ENCODE measurements at places on chromosomes 5 and 9. TPM values are rescaled to one million over a fixed set of nuclear protein-coding genes. Genes with fewer than 3 reads are reported as not detected.

SLC22A5 gene
- 1.9 TPM for total RNA-seq

SLC36A2 gene
- total RNA-seq: not detected

TOPORS gene
- 22.8 TPM for total RNA-seq

MTAP gene
- total RNA-seq: 50.9 TPM

ABO gene
- 0.21 TPM for total RNA-seq

SLC25A46 gene
- total RNA-seq: 50.3 TPM

IL3 gene
- not detected for total RNA-seq

SPINK4 gene
- total RNA-seq: not detected
